ENCODE measurements at places on chromosomes 12 and 14.

DNA sequence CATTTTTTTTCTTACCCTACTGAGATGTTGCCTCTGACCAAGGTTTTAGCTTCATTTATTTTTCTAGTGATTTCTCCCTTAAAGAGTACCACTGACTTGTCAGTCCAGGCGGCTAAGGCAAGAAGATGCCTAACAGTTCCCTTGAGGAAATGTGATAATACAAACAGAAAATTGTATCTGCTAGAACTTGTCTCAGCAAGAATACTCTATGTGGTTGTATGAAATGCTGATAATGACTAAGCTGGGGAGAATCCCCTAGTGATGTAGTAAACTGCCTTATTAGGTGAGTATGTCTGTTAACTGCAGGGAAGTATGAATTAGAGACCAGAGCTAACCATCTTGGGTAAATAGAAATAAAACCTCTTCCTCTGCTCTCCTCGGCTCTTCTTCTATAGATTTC is 6.7 kb downstream of the C12orf54 start:
- DNase-seq, result no peak

DNA sequence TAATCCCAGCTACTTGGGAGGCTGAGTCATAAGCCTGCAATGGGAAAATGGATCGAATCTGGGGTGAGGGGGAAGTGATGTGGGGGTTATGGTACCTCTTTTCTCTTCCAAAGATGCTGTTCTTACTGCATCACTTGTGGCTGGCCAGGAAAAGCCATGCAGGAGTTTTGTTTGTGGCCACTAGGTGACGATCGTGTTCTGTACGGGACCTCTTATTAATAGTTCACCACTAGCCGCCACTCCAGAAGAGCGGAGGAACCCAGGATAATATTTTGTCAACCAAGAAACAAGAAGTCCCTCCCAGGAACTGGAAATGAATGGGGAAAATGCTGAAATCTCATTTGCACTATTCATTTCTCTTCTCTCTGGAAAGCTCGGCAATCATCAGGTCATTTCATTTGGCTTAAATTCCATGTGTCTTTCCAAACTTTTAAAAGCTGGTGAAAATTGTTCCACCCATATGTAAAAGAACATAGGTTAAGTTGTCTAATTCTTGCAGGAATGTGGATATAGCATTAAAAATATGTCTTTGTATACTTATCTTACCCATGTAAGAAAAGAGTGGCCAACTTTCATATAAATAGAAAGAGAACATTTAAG is 8.9 kb downstream of the GPR65 start:
- peak; percentile 67 for DNase-seq

GRCh38 chr12:6570264-6570887 is 2.3 kb upstream of the NOP2 start:
- no peak for DNase-seq

DNA sequence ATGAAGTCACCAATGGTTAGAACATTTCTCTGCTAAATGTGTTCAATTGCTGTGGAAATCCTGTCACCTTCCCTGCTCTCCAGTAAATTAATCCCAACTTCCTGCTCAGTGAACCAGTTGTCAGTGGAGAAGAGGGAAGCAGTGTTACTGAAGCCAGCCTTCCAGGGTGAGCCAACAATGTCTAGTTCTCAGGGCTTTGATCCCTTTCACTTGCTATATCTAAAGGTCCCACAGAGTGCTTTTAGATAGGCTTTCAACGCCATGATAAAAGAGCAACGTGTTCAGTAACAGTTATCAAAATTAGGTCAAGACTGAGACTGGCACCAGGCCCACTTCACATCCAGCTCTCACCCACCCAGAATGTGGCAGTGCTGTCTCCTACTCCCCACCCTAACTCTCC is 139.7 kb downstream of the KCNH5 start:
- no peak for DNase-seq

DNA sequence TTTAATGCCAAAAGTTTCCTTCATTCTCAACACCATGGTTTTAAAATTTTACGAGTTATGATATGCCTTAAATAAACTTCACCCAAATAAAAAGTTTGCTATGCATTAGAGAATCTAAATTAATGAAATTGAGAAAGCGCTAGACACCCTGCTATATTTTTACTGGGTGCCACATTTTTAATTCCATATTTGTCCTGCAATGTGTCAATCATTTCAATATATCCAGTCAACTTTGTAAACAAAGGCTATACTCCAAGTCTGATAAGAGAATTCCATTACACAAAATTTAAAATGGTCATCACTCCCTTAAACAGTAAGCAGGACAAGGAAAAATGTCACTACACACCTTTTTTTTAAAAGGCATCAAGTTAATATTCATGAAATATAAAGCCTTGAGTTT is 1.9 kb downstream of the PPP1R12A start:
- DNase-seq, result no peak

DNA sequence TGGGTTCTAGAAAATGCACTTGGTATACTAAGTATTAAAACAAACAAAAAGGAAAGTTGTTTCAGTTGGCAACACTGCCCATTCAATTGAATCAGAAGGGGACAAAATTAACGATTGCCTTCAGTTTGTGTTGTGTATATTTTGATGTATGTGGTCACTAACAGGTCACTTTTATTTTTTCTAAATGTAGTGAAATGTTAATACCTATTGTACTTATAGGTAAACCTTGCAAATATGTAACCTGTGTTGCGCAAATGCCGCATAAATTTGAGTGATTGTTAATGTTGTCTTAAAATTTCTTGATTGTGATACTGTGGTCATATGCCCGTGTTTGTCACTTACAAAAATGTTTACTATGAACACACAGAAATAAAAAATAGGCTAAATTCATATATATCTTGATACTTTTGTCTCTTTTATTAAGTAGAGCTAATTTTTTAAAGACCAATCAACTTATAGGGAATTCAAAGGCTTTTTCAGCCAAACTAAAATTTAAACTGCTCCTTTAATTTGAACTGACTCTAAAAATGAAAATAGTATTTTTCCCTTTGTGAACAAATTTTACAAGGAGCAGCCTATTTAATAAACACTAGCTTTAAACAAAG is 2.8 kb downstream of the FOXG1 start:
- no peak for DNase-seq

DNA sequence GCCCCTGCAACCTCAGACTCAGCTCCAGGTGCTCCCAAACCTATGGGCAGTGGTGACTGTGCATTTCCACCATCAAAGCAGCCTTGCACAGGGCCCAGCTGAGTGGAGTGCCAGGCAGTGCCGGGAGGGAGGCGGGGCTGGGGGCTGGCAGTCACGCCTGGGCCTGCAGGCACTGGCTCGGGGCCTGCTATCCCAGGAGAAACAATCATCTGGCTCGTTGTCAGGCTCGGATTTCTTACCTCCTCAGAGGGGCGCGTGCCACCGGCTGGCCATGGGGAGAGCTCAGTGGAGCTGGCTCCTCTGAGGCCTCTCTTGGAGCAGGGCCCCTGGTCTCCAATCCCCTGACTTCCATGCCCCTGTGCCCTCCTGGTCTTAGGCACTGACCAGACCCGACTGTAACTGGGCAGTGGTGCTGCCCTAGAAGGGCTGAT is 20.2 kb upstream of the PPP1R13B start:
- no peak for DNase-seq

DNA sequence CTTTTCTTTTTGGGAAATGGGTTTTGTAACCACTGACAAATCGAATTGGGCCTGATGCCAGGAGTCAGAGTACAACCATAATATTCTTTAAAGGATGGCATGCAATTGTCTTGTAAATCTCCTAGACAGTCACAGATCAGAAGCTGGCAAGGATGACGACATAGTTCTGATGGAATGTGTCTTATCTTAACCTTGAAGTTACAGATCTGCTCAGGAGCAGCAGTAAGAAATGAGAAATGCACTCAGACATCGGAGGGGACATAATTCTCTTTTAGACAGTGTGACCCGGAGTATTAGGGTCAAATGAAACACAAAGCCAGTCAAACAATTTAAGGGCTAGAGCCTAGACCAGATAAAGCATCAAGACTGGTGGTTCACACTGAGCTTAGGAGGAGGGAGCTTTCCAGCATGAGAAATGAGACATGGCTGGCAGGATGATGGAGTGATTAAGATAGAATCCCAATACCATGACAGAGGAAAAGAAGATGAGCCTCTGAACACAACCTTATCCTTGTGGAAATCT is 17.5 kb downstream of the CBX5 start:
- DNase-seq, result no peak

GRCh38 chr14:50319721-50320120 is 7.6 kb downstream of the DMAC2L start:
- no peak for DNase-seq

GRCh38 chr12:123705935-123706334 is 6.2 kb upstream of the ATP6V0A2 start:
- DNase-seq, result no peak

DNA sequence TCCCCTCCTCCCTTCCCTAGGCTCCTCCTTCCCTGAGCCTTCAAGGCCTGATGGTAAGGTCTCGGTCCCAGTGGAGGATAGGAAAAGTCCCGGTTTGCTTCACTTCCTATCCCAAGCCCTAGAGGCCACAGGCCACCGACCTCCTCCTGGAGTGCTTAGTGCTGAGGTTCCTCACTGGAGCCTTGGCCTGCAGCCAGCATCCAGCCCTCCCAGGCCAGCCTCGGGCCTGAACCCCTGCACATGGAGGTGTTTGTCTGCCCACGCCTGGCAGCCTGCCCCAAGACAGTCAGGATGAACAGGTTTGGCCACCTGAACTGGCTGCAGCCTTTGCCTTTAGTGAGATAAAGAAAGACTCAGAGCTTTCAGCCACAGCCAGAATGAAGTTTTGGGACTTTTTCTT is 15.8 kb upstream of the KRT7 start:
- DNase-seq, result no peak

DNA sequence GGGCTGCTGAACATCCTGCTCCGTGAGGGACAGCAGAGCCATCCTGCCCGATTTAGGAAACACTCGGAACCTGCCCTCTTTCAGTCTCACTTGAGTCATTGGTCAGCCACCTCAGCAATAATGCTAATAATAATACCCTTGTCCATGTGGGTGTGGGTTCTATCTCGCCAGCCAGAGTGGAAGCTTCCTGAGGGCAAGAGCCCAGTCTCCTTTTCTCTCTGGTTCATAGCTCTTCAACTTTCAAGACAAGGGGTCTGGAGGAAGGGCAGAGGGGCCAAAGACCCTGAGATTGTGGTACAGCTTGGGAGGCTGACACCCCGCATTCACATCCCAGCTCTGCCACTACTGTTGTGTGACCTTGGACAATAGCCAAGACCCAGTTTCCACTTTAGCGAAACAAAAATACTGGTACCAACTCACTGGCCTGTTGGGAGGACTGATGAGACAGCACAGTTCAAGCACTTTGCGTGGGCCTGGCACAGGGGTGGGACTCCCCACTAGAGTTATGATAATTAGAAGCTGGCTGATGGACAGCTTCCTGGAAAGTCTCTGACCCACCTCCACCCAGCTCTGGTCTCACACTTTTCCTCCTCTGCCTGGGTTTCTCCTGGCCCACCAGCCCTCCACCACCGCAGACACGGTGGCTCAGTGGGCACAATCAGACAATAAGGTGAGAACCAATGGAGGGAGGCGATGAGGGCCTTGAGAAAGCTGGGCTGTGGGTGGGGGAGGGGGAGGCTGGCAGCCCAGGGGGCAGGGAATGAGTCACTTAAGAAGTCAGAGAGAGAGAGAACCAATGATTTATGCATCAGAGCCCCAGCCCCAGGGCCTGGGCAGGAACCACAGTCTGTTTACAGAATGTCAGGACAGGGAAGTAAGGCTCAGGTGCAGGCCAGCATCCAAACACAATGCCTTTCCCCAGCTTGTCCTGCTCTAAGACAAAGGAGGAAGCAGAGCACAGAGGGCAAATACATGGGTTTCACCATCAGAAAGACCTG is 9.6 kb downstream of the FAIM2 start:
- no peak for DNase-seq

- no peak for DNase-seq
These were observed 4.8 kb downstream of the HIP1R start for GRCh38 chr12:122839907-122840554.

- no peak for DNase-seq
These were observed 31.5 kb downstream of the ABCB9 start for GRCh38 chr12:122934722-122935121.

DNA sequence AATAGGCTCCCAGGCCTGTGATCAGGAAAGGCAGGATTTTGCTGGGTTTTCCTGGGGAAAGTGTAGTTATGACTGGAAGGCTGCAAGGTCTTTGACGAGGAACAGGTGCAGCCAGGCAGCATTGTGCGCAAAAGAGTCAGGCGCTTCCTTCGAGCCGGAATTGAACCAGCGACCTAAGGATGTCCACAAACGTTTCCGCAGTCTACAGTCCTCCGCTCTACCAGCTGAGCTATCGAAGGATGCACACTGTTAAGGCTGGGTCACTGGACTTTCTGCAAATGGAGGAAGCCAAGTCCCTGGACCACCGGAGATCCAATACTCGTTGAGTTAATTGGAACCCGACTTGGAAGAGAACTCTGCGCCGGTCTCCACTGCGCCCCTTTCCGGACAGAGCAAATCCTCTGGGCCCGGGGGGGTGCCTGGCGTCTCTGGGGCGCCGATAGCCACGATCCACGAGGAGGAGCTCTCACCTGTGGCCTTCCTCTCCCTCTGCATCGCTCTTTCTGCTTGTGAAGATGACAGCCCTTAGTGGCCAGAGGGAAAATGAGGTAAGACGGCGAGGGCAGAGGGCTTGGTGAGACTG is 18.4 kb upstream of the OR6S1 start:
- no peak for DNase-seq

- DNase-seq, result no peak
These were observed 13.1 kb downstream of the P2RX2 start for GRCh38 chr12:132631666-132632065.

DNA sequence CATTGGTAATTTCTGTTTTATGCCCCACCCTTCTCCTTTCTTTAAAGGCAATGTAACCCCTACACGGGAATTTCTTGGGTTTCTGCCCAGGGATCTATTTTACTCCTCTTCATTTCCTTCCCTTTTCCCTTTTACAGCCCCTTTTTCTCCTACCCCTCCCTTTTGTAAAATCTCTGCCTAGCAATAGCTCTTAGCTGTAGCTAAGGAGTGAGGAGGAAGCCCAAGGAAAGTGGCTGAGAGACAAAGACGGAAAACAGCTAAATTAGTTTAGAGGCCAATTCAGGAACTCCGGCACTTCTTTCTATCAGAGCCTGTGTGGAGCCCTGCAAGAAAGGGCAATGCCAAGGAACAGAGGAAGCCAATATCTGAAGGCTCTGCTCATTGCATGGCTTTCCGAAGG is 40.3 kb downstream of the SOCS2 start:
- peak; percentile 52 for DNase-seq
